ENCODE measurements at places on chromosomes 13 and 19.

DNA sequence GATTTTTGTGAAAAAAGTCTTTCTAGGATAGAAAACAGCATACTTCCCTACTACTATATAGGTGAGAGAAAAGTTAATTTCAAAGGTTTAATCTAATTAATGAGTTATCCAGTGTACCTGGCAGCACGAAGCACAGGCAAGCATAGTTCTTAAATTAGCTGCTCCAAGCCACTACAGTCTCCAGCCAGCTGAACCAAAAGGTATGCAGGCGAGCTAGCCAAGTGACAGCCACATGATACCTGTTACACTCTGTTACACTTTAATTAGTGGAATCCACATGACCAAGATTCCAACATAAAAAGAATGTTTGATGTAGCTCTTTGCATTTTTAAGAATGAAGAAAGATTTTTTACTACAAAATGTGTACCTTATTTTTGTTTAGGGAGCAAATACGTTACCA lies 15.5 kb downstream of the SLC25A30 start:
- DNase-seq: no peak

DNA sequence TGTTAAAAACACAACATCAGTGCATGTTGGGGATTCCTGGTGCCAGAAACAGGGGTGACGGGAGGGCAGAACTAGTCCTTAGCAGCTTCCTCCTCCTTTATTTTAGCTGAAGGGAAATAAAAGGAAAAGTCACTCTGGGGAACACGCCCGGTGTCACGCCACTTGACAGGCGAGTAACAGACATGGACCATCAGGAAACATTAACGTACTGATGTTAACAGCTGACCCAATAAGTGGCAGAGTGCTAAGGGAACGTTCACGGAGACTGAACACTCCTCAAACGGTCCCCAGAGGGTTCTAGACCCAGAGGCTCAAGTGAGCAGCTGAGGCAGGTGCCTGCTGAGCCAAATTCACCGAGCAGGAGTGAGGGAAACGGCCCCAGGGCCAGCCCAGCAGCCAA lies 13.9 kb upstream of the EIF3G start:
- no peak for DNase-seq

GRCh38 chr13:45812695-45813372 lies 38.7 kb downstream of the SIAH3 start:
- DNase-seq: no peak

- no peak for DNase-seq
Observed at GRCh38 chr13:35817642-35818607, 313.3 kb downstream of the DCLK1 start.

DNA sequence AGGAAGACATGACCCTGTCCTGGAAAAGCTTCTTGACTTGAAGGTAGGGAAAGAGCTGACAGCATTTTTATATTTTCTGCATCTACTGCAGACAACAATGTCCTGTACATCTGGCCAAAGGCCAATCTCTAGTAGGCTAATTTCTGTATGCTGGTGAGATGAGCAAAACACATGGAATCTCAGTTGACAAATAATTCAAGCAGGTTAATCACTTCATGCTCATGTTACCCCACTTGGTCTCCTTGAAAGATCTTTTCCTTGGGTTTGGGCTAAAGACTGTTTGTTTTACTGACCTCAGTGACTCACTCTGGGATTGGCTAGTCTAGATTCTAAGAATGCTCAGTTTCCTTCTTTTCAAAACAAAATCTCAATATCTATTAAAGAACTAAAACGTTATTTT lies 298.8 kb downstream of the LMO7 start:
- DNase-seq: no peak

- DNase-seq: no peak
Observed at GRCh38 chr13:92838786-92839185, 387.8 kb upstream of the GPC6 start.

DNA sequence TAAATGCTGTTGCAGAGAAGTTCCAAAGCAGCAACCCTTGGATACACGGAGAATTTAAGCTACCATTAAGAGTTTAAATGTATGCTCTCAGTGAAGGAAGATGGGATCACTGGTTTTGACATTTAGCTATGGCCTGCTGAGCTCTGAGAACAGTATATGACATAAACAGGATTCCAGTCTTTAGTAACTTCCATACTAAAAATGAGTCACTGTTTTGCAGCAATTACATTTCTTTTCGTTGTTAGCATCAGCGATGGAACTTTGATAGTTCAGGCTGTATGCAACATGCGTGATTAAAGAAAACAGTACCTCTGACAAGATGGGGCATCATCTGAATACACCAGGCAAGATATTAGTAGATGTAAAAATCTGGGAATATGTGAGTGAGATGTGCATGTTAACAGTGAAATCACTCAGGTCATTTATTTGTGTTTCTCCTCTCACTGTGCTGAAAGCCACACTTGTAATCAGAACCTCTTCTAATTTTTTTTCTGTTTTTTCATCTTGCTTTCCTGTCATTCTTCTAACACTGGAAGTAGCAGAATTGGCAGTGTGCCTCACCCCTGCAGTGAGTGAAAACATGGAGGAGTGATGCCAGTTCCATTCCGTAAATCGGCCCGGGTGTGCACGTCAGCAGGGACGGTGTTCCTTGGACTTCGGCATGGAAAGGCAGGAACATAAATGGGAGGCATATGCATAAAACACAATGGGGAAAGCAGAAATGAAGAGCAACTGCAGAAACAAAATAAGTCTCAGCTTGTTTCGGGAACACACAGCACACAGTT lies 361.5 kb downstream of the OXGR1 start:
- no peak for DNase-seq

GRCh38 chr13:103866048-103866447 lies 799.8 kb upstream of the SLC10A2 start:
- DNase-seq: no peak

DNA sequence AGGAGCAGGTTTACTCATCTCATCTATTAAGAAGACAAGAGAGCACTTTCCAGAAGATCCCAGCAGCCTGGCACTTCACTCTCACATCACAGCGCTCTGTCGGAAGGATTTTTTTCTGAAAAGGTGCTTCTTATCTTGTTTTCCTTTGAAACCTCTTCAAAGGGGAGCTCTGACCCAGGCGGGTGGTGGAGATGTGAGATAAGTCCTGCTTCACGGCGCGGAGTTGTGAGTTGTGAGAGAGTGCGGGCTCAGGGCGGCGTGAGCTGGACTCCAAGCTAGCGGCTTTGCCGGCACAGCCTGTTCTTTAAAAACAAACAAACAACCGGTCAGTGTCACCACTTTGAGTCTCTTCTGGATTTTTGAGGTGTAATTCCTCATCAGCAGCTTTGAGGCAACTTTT lies 169.0 kb upstream of the ARGLU1 start:
- DNase-seq: no peak

DNA sequence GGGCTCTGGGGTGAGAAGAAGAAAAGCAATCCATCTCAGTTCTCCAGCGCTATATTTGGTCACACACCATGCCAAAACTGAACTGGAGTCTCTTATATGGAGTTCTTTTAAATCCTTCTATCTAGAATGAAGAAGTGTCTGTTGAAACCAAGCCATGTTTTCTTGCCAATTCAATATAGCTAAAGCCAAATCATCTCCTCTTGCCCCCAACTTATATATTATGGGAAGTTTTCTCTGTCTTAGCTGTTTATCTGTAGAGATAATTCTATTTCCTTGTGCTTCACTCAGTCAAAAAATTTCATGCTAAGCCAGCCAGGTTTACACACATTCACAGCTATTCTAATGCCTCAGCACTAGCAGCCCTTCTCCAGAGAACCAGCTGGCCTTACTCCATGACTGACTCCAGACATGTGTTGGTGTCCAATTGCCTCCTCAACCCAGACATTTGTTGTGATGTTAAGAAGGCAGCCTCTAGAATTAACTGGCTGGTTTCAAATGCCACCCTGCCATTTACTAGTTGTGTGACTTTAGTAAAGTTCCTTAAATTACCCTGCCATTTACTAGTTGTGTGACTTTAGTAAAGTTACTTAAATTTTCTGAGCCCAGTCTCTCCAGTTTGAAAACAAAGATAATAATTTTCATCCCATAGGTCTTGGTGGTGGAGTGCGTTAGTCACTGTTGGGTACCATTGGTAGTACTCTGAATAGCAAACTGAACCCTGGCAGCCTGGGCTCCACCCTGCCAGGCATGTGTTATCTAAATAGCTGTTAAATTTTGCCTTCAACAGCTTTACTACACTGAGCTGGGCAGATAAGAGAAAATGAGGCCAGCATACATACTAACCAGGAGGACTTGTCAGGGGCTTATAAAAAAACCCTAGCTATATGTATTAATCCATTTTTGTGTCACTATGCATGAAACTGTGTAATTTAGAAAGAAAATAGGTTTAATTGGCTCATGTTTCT lies 525.1 kb downstream of the LMO7 start:
- no peak for DNase-seq

- DNase-seq: no peak
Observed at GRCh38 chr13:89372193-89372592, 1701.0 kb downstream of the SLITRK5 start.

GRCh38 chr13:79295906-79296706 lies 109.9 kb downstream of the RBM26 start:
- no peak for DNase-seq

DNA sequence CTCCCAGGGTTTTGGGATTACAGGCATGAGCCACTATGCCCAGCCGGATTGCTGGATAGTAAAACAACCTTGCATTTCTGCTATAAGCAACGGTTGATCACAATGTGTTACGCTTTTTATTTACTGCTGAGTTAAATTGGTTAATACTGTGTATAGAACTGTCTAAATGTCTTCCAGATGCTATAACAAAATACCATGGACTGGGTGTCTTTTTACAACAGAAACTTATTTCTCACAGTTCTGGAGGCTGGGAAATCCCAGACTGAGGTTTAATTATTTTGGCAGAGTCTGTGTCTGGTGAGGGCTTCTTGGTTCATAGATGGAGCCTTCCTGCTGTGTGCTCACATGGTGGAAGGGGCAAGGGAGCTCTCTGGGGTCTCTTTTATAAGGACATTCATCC lies 65.5 kb downstream of the ING1 start:
- no peak for DNase-seq

- DNase-seq: no peak
Observed at GRCh38 chr13:97549201-97549600, 115.2 kb downstream of the RAP2A start.

GRCh38 chr13:48715977-48716376 lies 62.2 kb downstream of the CYSLTR2 start:
- DNase-seq: no peak

DNA sequence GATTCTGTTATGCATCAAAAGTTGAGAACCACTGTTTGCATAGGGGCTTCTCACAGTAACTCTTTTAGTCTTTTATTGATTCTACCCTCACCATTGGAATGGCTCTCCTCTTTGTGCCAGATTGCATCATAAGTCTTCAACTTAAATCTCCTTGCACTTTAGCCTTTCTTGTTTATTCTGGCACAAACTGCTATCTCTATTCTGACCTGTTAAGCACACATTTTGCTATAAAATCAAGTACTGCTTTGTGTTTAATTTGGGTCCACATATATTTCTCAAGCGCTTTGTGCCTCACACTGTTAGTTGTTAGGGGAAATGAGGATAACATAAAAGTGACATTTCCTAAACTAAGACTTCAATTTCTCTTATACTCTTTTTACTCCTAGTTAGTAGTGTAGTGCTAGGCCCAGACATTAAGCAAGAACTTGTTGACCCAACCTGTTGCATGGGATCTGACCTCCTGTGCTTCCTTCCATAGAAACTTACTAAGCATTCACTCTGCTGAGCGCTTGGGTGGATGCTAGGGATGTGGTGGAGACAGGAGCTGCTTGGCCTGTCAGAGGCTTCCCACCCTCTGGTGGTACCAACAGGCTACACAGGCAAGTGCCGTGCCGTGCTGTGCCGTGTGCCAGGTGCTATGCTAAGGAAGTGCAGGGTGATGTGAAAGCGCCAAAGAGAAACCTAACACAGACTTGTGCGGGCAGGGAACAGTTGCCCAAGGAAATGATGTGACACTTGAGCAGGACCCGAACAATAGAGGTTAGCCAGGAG lies 1.2 kb downstream of the UTP14C start:
- DNase-seq: no peak

DNA sequence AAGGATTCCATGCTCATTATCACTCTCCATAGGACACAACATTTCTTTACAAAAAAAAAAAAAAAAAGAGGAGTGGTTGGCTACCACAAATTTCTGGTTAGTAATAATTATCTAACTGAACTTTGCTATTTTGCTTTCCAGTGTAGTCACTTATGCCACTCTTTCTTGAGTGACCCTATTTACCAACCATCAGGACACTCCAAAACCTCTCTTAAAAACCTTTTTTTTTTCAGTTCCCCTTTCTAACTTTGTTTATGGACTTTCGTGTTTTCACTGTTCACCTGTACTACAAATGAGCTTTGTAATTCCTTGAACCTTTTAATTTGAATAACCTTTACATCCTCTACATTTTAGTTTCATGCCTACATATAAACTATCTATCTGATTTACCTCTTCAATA lies 686.5 kb upstream of the PCDH9 start:
- no peak for DNase-seq

DNA sequence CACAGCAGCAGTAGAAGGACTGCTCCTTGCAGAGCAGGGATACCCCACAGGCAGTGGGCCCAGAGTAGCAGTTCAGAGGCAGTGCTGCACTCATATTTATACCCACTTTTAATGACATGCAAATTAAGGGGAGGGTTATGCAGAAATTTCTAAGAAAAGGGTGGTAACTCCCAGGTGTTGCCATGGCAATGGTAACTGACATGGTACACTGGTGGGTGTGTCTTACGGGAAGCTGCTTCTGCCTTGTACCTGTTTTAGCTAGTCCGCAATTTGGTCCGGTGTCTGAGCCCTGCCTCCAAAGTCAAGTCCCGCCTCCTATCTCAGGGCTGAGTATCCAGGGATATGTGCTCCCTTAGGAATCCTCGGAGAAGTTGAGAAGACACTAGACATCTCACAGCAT lies 79.2 kb upstream of the UQCRFS1 start:
- DNase-seq: no peak

GRCh38 chr19:57314146-57314545 lies 6.1 kb upstream of the ZNF543 start:
- no peak for DNase-seq

DNA sequence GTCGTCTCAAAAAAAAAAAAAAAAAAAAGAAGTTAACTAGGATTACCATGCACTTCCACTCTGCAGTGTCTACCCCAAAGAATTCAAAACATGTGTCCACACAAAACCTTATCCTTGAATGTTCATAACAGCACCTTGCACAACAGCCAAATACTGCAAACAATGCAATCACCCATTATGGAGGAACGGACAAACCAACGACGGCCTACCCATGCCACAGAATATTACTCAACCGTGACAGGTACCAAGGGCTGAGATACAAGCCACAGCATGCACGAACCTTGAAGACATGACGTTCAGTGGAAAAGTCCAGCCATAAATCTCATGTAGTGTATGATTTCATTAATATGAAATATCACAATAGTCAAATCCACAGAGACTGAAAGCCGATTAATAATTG lies 3.0 kb upstream of the SHISA7 start:
- no peak for DNase-seq

- DNase-seq: no peak
Observed at GRCh38 chr19:33673258-33673875, 51.6 kb downstream of the CHST8 start.

GRCh38 chr13:71865874-71866334 lies 1.1 kb downstream of the DACH1 start:
- DNase-seq: no peak
